Activated naive CD4-positive, alpha-beta T cell treated with anti-CD3 and anti-CD28 coated beads, Interleukin-2, amount 10 ng/mL, durations not matched to agents 7 days and 5 days (primary cell): ENCODE measurements at places on chromosomes 6 and 20.

- DNase-seq: no peak
Measured at GRCh38 chr6:89045576-89045975, 35.0 kb upstream of the PNRC1 start.

GRCh38 chr20:61072398-61072797, 179.7 kb upstream of the CDH4 start:
- no peak for DNase-seq

DNA sequence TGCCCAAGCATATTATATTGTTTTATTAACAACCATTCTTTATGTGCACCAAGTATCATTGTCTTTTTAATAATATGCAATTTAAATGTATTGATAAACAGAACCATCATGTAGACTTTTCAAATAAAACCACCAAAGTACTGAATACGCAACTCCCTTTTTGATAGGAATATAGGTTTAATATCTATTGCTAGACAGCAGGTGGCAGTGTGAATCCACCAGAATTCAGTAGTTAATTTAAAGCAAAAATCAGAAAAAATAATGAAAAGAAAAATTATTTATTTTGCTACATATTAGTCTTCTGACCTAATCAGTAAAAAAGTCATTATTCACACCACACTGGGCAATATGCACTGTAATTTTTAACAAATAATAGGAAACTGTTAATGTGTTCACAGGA, 143.7 kb downstream of the KLHL32 start:
- DNase-seq: no peak

GRCh38 chr6:12189661-12190060, 100.5 kb upstream of the EDN1 start:
- DNase-seq: no peak

DNA sequence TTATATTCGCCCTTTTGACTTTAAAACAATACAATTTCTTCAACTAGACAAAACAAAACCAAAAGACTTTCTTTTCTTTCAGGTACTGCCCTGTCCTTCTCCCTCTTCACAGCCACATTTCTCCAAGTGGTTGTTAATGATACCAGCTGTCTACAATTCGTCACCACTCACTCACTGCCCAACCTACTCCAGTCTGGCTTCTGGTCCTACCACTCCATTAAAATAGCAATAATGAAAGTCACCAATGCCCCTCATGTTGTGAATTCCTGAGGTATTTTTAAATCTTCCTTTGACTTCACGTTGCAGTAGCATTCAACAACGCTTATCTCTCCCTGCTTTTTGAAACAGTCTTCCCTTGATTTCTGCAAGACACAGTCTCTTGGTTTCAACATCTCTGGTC, 11.6 kb upstream of the MAN1A1 start:
- DNase-seq: no peak

DNA sequence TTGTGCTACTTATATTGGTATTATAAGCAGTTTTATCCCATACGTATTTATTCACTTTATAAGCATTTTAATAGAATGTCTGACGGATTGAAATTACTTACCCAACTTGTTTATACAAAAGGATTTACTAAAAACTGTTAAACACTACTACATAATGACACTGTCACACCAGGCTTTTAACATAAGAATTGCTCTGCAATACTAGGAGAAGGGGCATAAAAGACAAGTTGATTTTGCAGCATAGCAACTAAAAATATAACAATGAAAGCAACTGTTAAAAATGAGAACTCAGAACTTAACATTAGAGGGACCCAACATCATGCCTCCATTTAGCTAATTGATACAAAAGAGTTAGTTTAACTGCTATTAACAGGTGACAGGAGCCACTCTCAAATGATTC, 995.3 kb downstream of the PHF3 start:
- DNase-seq: no peak

DNA sequence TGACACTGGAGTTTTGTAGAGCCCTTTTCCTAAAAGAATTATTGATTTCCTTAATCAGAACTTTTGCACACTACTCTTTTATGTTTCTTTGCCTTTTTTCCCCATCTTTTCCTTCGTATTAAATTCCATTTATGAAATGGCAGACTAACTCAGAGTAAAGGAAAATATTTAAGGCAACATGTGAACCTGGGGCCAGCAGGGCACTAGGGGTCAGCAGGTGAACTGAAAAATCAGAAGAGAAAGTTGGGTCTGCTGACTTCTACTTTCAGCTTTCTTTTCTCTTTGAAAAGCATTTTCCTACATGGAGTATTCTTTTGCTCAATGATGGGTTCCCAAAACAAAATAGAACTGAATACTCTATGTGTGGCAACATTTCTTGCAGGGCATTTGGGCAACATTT, 226.6 kb upstream of the EXOC2 start:
- no peak for DNase-seq

GRCh38 chr6:109125504-109125903, 30.2 kb downstream of the CEP57L1 start:
- no peak for DNase-seq

DNA sequence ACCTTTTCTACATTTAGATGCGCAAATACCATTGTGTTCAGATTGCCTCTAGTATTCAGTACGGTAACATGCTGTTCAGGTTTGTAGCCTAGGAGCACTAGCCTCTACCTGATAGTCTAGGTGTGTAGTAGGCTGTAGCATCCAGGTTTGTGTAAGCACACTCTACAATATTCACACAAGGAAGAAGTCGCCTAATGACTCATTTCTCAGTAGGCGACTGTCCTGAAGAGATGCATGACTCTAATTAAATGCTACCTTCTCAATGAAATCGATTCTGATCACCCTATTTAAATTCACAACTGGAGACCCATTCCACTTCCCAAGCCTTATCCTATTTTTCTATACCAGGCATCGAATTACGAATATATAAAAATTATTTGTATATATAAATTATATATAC, 1.3 kb downstream of the MCUR1 start:
- DNase-seq: no peak

DNA sequence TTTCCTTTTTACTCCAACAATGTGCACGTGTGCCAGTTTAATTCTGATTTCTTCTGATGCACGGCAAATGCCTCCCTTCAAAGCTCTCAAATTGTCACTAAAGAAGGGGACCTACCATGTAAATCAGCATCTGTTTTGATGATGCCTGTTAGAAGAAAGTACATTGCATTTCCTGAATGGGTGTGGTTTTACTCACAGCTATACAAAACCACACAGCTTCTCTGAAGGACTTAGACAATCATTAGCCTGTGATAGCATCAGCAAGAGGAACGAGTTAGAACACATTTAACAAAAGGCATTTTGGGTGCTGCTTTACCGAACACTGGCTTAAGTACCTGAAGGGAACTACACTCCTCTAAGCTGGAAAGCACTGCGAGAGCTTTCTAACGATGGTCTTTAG, 109.4 kb downstream of the ATXN1 start:
- no peak for DNase-seq

GRCh38 chr6:136467186-136467585, 83.0 kb downstream of the MAP7 start:
- DNase-seq: no peak

DNA sequence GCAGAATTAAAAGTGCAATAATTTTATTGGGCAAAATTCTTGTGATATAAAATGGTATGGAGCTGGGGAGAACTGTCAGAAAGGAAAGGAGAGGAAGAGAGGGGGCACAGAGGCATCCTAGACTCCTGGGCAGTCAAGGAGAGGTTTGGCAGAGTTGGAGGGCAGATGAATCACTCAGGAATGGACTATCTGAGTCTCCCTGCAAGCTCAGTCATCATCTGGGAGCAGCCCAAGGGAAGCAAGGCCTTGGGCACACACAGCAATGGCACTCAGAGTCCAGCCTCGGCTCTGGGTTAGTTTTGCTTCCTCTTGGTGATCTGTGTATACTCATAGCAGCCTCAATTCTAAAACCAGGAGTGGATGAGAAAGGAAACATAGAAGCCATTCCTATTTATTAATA, 67.2 kb downstream of the SLC22A1 start:
- no peak for DNase-seq

DNA sequence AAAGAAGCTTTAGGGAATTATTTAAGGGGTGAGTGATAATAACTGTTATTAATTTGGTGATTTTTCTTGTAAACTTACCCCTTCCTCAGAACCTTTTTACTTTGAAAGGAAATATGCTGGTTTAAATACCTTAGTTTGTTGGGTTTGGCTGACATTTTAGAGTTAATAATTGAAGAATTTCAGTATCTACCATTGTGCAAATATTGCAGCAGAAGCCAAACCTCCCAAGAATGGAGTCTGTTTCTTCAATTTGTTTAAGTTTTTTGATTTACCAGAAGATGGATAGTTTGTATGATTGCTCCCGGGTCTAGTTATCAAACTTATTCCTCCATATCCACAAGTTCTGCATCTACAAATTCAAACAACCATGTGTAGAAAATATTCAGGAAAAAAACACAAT, 77.1 kb downstream of the ATRN start:
- DNase-seq: no peak

GRCh38 chr6:77447254-77447653, 16.0 kb downstream of the HTR1B start:
- no peak for DNase-seq

GRCh38 chr6:26216886-26217713, 129.9 kb downstream of the HFE start:
- DNase-seq: peak; percentile 90
